Stimulated activated CD8-positive, alpha-beta memory T cell treated with anti-CD3 and anti-CD28 coated beads, Interleukin-15, amount 100 ng/mL, for 1 hour (primary cell): ENCODE measurements at places on chromosomes 1 and 21.

GRCh38 chr1:17653728-17654351, 101.3 kb upstream of the ACTL8 start:
- peak; percentile 4 for DNase-seq

DNA sequence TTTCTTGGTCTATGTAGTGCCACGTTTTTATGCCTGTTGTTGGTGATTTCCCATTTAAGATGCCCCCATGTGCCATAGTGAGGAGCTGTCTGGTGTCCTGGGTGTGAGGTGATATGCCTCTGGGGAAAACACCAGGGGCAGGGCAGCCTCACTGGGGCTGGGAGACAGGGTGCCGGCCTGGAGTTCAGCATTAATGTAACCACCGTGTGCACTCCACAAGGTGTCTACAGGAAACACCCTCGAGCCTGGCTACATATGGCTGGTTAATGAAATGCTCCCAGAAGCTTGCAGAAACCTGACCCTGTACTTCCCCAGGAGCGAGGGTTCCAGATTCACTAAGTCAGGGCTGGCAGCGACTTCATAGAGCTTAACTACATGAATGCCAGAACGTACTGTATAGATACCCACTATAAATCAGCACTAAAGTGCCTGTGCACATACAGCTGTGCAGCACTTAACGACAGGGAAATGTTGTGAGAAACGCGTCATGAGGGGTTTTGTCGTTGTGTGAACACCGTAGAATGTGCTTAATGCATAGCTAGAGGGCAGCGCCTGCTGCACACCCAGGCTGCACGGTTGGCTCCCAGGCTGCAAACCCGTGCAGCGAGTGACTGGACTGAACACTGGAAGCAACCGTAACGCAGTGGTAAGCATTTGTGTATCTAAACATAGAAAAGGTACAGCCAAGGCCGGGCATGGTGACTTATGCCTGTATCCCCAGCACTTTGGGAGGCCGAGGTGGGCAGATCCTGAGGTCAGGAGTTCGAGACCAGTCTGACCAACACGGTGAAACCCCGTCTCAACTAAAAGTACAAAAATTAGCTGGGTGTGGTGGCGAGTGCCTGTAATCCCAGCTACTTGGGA, 10.4 kb downstream of the TFF2 start:
- no peak for DNase-seq

DNA sequence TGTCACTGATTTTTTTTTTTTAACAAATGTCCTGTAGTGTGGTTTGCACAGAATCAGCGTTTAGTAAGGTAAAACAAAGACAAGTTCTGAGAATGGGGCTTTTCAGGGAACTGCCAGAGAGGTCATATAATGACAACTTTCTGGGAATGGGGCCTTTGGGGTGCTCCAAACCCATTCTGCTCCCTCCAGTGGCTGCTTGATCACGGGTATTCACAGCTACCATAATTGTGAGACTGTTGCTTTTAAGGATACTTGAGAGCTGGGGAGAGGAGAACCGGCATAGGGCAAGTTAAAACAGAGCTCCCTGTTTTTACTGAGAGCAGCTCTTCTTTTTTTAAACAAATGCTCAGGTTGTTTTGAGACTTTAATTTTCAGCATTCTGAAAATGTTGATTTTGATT, 48.2 kb downstream of the CYP2J2 start:
- DNase-seq = no peak

- DNase-seq = no peak
These were observed 3.6 kb upstream of the RABIF start for GRCh38 chr1:202892501-202892900.

GRCh38 chr21:41678016-41678923, 88.6 kb downstream of the RIPK4 start:
- no peak for DNase-seq

DNA sequence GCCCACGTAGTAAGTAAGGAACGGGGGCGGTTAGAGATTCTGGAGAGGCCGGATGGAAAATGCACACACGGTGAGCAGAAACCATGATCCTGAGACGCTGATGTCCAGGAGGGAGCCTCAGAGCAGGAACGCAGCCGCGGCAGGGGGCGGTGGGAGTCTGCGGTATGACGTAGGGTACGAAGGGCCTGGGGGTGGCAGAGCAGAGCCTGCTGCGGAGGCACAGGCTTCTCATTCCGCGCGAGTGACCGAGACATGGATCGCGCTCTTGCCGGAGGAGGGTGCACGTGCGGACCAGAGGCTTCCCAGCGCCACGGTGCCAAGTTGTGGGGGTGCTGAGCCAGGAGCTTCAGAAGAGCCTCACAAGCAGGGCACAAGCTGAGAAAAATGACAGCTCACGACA, 176.2 kb downstream of the KIF26B start:
- DNase-seq = no peak

- no peak for DNase-seq
These were observed 72.0 kb downstream of the EPB41 start for GRCh38 chr1:28986306-28986910.

GRCh38 chr1:222546548-222547259, 1.2 kb downstream of the HHIPL2 start:
- DNase-seq = no peak

DNA sequence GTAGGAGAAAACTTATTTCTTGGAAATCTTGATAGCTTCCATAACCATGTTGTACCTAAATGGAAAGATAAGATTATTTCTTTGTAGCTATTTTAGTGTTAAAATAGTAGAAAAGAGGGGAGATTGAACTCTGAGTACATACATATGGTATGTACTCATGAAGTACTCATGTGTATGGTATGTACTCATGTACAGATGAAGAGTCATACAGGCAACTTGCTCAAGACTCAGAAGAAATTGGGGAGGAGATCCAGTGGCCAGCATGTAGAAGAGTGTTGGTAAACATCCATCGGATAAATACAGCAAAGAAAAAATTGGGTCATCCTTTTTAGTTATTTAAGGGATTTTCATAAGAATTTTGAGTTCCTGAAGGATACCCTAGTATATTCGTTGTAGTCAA, 29.0 kb downstream of the MDM4 start:
- no peak for DNase-seq

DNA sequence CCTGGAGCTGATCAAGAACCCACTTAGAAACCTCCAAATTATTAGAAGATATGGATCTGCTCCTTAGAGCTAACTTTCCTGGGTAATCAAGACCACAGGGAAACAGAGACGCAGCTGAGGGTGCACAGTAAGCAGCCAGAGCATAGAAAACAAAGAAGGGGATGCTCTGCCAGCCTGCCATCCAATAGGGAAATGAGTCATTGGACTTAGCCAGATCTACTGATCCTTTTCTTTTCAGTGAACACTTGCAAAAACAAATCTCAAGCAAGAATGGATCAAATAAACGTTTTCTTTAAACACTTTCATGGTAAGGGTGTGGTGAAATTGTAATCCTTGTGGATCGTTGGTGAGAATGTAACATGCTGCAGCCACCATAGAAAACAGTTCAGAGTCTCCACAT, 474.0 kb downstream of the LTN1 start:
- DNase-seq = no peak

DNA sequence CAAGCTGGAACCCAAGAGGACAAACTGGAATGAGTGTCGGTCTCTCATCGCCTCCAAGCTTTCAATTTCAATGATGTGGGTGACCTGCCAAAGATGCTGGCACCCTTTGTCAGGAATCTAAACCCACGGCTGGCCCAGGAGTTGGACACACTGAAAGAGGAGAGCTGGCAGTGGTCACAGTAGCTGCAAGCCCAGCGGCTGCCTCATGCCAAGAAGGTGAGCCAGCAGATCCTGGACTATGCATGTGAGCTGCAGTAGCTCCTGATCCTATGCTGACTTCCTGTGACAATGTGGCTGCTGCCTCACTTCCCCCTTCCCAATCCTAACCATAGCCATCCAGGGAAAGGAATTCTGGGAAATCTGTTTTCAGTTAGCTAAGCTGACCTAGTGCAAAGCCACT, 117.0 kb upstream of the VAV3 start:
- DNase-seq = no peak

DNA sequence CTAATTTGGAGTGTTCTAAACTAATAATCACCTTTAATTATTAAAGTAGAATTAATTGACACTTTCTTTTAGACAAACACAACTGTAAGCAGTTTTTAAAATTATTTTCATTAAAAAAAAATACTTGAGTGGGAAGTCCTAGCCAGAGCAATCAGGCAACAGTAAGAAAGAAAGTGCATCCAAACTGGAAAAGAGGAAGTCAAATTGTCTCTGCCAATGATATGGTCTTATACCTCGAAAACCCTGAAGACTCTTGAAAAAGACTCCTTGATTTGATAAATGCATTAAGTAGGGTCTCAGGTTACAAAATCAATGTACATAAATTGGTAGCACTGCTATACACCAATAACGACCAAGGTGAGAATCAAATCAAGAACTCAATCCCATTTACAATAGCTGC, 83.0 kb upstream of the GADD45A start:
- no peak for DNase-seq

- DNase-seq = no peak
These were observed 73.5 kb downstream of the PRPF38A start for GRCh38 chr1:52477876-52478275.

- peak; percentile 22 for DNase-seq
These were observed 1.0 kb upstream of the S100B start for GRCh38 chr21:46605767-46606426.

DNA sequence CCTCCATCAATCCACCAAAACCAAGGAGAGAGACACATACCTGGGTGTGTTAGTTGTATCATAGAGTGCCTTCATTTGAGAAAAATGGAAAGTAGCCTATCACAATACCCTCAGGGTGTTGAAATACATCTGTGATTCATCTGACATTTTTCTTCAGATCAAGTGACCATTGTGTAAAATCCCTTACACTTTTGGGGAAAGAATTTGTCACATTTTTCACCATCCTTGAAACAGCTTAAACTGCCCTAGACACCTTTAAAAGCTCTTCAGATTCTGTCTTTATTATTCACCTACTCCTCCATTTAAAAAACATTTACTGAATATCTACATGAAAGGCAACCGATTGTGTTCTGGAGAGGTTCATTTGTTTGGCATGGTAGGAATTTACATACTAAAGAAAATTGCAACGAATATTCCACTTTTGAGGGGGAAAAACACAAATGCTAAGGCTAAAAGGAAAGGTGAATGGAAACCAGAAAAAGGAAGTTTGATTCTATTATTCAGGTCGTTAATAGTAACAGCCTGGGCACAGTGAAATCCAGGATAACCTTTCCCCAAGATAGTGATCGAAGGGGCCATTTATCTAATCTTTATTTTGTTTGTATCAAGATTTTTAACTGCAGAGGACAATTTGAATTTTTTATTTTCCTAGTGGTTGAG, 70.4 kb upstream of the SAMSN1 start:
- no peak for DNase-seq

DNA sequence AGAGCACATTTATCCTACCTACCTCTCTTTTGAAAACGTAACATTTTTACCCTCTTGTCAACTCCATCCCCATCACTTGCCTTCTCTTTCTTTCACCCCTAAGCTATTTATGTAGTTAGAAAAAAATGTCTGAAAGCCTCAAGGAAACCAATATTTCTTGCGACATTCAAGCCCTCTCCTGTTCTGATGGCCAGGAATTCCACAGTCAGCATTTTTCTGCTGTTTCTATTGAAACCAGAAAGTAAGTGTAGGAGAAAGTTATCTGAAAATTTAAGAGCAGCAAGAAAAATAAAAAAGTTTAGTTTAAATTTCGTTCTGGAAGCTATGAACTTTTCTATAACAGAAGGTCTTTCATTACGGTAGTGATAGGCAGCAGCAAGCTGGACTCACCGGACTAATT, 247.6 kb upstream of the PBX1 start:
- DNase-seq = no peak

GRCh38 chr1:30817077-30817438, 59.5 kb upstream of the LAPTM5 start:
- no peak for DNase-seq

DNA sequence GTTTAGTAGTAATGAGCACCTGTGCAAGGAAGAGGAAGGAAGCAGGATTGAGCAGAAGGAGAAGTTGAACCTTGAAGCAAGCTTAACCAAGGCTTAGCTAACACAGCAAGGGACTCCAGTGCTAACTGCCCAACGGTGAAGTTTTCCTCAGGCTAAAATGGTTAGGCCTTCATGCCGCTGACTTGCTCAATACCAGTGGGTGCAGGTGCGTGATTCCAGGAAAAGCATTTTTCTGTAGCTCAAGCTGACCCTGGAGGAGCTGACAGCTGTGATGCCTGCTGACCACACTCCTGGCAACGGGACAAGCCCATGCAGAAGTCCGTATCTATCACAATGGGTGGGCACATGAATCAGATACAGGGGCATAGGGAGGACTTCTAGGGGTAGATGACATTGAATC, 76.5 kb upstream of the FGGY start:
- no peak for DNase-seq

GRCh38 chr1:183281039-183281438, 95.0 kb downstream of the LAMC2 start:
- no peak for DNase-seq

GRCh38 chr1:23489842-23490241, 5.9 kb upstream of the ASAP3 start:
- no peak for DNase-seq

DNA sequence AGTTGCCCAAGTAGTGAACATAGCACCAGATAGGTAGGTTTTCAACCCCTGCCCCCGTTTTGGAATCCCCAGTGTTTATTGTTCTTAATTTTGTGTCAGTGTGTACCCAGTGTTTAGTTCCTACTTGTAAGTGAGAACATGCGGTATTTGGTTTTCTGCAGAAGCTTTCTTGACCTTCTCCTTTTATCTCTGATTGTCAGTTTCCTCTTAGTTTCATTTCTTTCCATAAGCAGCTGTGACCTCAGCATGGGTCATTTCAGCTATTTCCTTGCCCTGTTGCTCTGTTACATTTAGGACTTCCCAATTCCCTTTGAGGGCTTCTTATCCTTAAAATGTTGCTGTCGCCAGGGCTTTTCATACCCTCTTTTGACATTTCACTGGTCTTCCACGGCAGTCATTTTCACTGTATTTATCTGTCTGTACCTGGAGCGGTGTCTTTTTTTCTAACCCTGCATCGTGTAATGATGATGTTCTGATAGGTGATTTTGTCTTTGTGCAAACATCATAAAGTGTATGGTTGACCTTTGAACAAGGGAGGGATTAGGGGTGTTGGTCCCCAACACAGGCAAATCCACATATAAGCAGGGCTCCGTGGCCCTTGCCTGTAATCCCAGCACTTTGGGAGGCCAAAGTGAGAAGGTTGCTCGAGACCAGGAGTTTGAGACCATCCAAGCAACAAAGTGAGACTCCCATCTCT, 15.0 kb downstream of the ITSN1 start:
- DNase-seq = no peak

DNA sequence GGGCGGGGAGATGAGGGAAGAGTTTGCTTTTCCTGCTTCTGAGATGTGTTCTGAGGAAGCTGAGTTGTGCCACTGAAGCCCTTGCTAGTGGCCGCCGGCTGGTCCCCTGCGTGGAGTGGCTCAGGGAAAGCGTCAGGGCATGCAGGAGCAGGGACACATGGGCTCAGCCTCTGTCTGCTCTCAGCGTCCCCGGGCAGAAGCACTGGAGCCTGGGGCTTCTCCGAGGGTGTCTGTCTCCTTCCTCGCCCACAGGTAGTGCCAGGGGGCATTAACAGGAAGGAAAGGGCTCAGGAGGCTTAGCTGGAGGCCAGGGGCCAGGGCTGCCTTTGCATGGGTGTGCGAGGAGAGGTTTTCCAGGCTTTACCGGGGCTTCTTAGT, 7.3 kb downstream of the PRDM16 start:
- no peak for DNase-seq

- no peak for DNase-seq
These were observed 57.5 kb upstream of the PAX7 start for GRCh38 chr1:18573170-18573569.
